ENCODE measurements at places on chromosomes 3 and 15. TPM values are rescaled to one million over a fixed set of nuclear protein-coding genes. Genes with fewer than 3 reads are reported as not detected.

DNA sequence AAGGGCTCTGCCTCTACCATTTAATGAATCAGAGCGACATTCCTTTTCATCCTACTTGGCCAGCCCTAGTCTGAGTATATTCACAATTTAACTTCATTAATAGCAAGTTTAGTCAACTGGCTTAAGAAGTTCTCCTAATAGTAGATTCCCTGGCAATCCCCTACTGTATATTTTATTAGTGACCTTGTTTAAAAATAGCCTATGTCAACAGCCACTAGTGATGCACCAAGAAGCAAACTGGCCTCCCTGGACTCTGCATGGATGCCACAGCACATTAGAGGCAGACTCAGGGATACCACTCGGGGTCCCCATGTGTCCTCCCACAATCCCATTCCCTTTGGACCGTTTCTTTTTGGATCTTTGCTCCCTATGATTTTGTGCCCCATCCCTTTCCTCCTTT, 83.6 kb downstream of the THSD4 start:
- no peaks in the 10 kb centered on the region for H3K27me3 ChIP-seq
- peaks cover 3% of the 10 kb centered on the region for H3K4me1 ChIP-seq
- DNase-seq = no peak
- H3K27ac ChIP-seq = no peak overlapping the region
- H3K4me3 ChIP-seq = no peak overlapping the region

- DNase-seq = peak; percentile 78
- H3K27me3 ChIP-seq = no peaks in the 10 kb centered on the region
- H3K27ac ChIP-seq = peak within 1 kb of the TSS; percentile 80
- H3K4me1 ChIP-seq = peaks cover 22% of the 10 kb centered on the region
Measured at GRCh38 chr15:73683777-73684580, at the start of gene CD276. TSS of gene CD276 (plus strand) at chr15:73684383. CDS start at chr15:73699640, 15,257 bp downstream.

GRCh38 chr3:64259636-64260035, 34.4 kb upstream of the PRICKLE2 start:
- DNase-seq = no peak
- no peaks in the 10 kb centered on the region for H3K27me3 ChIP-seq
- no peaks in the 10 kb centered on the region for H3K36me3 ChIP-seq
- no peak overlapping the region for H3K27ac ChIP-seq

GRCh38 chr3:3080309-3080708, 29.9 kb downstream of the IL5RA start:
- H3K36me3 ChIP-seq = no peaks in the 10 kb centered on the region
- no peak for DNase-seq
- no peak overlapping the region for H3K4me3 ChIP-seq
- no peaks in the 10 kb centered on the region for H3K4me1 ChIP-seq
- H3K27me3 ChIP-seq = no peaks in the 10 kb centered on the region
- no peak overlapping the region for H3K27ac ChIP-seq

The ADGRG7 gene
- not detected for polyA plus RNA-seq

The MME gene
- 5.4 TPM for polyA plus RNA-seq

The HHATL gene
- polyA plus RNA-seq = 6.1 TPM
